Activated CD8-positive, alpha-beta T cell treated with anti-CD3 and anti-CD28 coated beads, Interleukin-2, amount 10 ng/mL, durations not matched to agents 7 days and 5 days (primary cell): ENCODE measurements at places on chromosomes 13 and 19. TPM values are rescaled to one million over a fixed set of nuclear protein-coding genes. Genes with fewer than 3 reads are reported as not detected.

The IGFL2 gene
- not detected for total RNA-seq

The CTXN1 gene
- 0.31 TPM for total RNA-seq

The PLPP2 gene
- total RNA-seq: not detected

The PDX1 gene
- total RNA-seq: not detected

The IL4I1 gene
- total RNA-seq: 1.6 TPM

The HIF3A gene
- not detected for total RNA-seq

The SGCG gene
- not detected for total RNA-seq

The TMEM238 gene
- total RNA-seq: 26.7 TPM

The PIK3R2 gene
- 7.8 TPM for total RNA-seq

The SHANK1 gene
- total RNA-seq: not detected

The NR2F6 gene
- 4.1 TPM for total RNA-seq
